ENCODE measurements at places on chromosomes 4 and X.

- no peak for DNase-seq
These were observed 102.6 kb downstream of the SATL1 start for GRCh38 chrX:85140964-85141363.

DNA sequence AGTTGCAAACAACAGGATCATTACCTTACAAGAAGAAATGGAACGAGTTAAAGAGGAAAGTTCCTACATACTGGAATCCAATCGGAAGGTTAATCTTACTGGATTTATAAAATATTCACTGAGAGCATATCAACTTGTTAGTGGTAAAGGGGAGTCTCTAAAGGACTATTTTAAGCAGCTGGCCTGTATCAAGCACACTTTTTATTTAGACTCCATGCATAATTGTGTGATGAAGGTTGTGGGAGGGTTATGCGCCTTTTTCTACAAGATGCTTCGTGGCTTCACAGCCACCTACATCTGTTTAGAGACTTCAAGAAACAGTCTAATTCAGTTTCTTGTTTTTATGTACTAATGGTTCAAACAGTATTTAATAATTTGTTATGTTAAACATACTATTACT is 56.6 kb downstream of the GRSF1 start:
- no peak for DNase-seq

DNA sequence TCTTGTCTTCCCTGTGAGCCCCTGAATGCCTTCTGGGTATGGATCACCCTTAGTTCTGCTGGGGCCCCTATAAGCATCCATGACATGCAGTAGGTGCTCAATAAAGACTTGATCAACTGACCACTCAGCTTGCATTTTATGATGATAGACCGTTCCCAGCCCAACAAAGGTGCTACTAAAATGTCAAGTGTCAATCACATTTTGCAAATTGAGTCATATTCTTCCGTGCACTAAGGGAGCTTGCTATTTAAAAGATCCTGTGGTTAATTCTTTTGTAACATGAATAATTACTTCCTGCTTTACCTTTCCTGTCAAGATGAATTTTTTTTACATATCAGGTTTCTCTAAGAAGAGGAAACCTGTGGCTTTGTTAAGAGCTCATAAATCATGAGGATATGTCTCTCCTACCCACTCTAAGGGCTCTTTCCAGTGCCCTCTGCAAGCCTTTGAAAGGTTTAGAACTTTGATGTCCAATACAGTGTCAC is 47.6 kb downstream of the SH3KBP1 start:
- DNase-seq: no peak

DNA sequence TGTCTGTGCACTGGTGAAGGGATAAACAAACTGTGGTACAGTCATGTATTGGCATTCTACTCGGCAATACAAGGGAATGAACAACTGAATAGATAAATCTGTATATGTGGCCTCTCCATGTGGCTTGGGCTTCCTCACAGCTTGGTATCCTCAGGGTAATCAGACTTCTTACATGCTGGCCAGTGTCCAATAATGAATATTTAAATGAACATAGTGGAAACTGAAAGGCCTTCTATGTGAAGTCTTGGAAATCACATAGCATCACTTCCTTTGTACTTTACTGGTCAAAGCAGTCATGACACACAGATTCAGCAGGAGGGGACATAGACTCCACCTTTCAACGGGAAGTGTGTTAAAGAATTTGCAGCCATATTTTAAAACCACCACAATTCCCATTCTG is 33.4 kb upstream of the GPR101 start:
- DNase-seq: no peak

GRCh38 chr4:68272860-68273259 is 27.4 kb upstream of the TMPRSS11B start:
- no peak for DNase-seq

DNA sequence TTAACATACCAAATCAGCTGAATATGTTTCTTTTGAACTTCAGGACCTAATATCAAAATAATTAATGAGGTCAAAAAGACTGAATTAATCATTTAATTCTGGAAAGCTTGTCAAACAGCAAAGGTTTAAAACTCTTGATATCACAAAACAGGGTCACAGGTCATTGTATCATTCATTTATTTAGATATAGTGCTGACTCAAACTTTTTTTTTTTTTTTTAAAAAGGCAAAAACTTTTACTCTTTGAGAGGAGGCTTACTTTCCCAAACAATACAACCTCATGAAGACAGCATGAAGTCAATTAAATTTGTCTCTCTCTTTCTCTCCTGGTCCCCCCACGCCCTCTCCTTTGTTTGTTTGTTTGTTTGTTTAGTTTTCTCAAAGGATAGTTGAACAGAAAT is 15.6 kb upstream of the GPR78 start:
- DNase-seq: no peak

DNA sequence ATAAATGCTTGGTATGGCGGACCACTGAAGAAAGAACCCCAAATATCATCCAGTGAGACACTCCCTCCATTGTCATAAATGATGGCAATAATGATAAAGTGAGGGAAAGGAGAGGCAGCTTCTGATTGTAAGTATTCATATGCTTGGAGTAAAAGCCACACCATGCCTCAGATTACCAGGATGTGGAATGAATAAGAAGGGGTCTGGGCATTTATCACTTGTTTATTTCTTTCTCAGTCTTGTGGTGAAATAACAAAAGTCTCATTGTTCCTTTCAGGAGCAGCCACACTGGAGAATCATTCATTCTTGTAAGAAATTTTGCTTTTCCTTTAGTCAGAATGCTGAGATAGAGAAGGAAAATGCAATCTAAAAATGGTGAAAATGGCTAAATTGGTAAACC is 21.7 kb downstream of the F8 start:
- no peak for DNase-seq

GRCh38 chr4:743463-744211 is 38.0 kb downstream of the PCGF3 start:
- no peak for DNase-seq

GRCh38 chr4:6123116-6123515 is 77.2 kb downstream of the JAKMIP1 start:
- no peak for DNase-seq

- DNase-seq: no peak
These were observed 71.0 kb downstream of the USP46 start for GRCh38 chr4:52588097-52588496.

DNA sequence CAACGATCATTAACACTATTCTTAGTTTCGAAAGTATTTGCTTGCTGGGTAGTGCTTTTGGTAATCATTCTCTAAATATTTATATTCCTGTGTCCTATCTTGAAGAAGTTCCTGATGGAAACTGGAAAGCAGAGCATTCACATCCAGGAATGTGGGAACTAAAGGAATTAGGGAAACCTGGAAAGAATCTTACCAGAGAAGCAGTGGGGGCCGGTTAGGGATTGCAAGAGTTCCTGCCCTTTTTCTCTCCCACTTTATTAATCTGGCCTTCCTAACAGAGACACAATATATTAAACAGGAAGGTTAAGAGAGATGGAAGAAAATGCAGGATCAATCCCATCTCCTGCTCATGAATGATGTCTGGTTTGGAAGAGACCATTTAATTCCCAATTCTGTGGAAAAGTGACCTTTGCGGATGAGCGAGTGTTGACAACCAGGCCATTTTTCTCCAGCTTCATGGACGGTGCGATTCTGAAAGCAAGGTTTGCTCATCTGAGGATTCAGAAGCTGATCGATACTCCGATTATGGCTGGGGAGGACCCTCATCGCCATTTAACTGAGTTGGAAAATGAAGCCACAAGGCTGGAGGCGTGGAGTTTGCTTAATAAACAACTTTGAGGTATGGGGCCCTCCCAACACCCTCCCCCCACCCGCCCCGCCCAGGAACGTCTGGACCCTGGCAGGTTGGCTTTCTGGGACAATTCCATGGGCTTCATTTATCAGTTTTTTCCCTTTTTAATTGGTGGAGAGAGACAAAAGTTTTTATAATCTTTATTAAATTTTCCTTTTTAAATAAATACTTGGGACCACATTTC is 52.3 kb downstream of the C4orf51 start:
- no peak for DNase-seq

- DNase-seq: peak; percentile 38
These were observed 1.0 kb upstream of the DCK start for GRCh38 chr4:70992391-70992881.

DNA sequence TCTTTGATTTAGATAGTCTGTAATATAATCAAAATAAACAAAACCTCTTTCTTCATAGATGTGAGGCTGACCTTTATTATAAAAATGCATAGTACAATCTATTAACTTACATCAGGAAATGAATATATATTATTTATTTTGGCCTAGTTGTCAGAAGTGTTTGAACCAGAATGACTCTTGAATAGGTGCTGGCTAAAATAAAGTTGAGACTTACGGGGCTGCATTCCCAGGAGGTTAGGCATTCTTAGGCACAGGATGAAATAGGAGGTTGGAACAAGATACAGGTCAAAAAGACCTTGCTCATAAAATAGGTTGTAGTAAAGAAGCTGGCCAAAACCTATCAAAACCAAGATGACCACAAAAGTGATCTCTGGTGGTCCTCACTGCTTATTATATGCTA is 1193.3 kb upstream of the IGFBP7 start:
- no peak for DNase-seq

GRCh38 chrX:2698604-2699003 is 7.5 kb downstream of the CD99 start:
- no peak for DNase-seq

GRCh38 chr4:183096276-183096965 is 2.6 kb upstream of the WWC2 start:
- no peak for DNase-seq

- DNase-seq: no peak
These were observed 38.6 kb downstream of the MXRA5 start for GRCh38 chrX:3307881-3308280.

DNA sequence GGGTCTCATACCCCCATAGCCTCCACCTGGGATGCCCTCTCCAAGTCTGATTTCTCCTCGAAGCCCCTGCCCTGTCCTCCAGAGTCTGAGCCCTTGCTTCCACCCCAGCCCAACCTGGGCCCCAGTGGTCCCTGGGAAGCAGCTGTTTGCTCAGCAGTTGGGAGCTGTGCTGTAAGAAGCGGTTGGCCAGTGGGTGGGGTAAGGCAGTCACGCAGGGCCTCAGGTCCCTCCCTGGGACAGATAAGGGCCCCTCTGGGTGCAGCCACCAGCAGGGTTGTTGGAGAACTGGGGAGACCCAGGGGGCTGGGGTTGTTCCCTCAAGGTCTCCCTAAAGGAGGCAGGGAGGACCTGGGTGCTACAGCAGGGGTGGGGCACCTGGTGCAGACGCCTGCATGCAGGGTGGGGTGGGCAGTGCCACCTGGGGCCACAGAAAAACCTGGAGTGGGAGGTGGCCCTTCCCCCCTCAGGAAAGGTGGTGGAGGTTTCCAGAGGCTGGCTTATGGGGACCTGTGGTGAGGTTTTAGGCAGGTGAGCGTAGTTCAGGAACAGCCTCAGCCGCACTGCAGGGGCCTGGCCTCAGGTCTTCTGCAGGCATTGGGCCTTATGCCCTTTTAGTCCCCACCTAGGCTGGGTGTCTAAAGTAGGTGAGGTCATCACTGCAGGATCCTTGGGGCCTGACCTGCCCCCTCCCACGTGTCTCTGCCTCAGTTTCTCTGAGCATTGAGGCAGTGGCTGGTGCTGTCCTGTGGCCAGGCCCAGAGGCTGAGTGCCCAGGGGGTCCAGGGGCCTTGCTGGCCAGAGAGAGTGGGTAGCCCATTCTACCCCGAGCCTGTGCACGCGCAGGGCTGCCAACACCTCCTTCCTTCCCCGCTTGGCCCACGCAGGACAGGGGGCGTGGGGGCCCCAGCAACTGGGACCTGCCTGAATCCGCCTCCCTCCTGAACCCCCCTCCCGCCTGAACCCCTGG is 3.1 kb upstream of the SLC26A1 start:
- DNase-seq: no peak

DNA sequence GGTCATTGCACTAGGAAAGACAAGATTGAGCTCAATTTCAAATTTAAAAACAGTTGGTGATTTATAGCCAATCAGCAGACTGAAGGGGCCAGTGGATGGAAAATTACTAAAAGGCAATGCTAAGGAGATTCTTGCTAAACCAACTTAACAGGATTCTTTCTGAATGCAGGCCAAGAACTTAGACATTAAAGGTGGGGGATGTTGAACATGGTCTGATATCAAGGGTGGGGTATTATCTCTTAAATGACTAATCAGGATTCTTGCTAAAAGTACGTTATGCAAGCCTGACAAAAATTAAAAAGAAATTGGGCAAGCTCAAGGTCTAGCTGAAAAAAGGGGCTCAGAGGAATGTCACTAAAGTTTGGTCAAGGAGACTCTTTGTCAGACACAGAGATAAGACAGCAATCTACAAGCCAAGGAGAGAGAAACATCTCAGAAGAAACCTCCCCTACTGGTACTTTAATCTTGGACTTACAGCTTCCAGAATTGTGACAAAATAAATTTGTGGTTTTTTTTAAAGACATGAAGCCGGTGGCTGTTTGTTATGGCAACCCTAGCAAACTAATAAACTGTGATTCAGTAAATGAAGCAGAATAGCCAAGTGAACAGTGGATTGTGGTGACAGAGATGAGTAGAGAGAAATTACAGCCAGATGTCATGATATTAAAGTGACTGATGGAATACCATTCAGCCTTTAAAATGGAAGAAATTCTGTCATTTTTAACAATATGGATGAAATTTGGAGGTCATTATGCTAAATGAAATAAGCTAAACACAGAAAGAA is 120.3 kb upstream of the KLHL4 start:
- no peak for DNase-seq

GRCh38 chrX:70039758-70040157 is 10.0 kb downstream of the AWAT2 start:
- no peak for DNase-seq

GRCh38 chrX:103101299-103102042 is 8.5 kb upstream of the NXF3 start:
- no peak for DNase-seq

- no peak for DNase-seq
These were observed 232.2 kb upstream of the MAOA start for GRCh38 chrX:43423876-43424275.

GRCh38 chrX:79270401-79270800 is 96.7 kb downstream of the ITM2A start:
- no peak for DNase-seq

GRCh38 chr4:41693629-41694028 is 54.9 kb downstream of the PHOX2B start:
- DNase-seq: peak; percentile 37

DNA sequence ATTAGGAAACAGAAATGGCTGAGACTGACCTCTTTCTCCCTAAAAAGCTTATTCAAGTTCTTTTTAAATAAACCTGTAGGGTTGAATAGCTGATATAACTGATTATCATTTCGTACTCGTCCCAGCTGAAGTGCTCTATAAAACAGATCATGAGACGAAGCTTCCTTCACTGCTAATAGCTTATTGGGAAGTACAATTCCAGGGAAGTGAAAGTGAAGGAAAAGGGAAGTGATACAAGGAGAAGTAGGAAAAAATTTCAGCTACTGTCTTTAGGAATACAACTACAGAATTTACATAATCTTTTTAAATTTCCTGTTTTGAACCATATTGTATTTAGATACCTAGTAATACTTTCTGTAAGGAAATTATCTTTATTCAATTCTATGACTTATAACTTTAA is 103.0 kb downstream of the SNCA start:
- DNase-seq: no peak
